AG08396 (cell line): ENCODE measurements at places on chromosomes 6 and 20.

DNA sequence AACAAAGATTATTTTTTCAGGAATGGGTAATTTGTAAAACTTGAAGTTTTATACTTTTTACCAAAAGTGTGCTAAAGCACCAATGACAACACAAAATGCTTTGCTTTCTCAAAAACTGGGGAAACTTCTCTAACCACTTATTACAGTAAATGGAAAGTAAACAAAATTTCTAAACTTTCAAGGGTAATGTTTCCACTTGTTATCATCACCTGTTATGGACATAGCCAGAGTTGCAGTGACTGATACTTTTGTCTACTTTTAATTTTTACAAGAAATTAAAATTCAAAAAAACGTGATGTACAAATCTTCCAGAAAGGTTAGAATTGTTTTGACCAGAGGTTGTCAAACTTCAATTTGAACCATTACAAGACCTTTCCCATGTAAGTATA lies 99.9 kb downstream of the JAG1 start:
- no peak for DNase-seq

GRCh38 chr6:77650098-77650663 lies 2.7 kb upstream of the MEI4 start:
- DNase-seq, result no peak

- DNase-seq, result no peak
Measured at GRCh38 chr6:90468080-90468479, 118.8 kb downstream of the MAP3K7 start.

- DNase-seq, result no peak
Measured at GRCh38 chr6:117495869-117496268, 13.4 kb downstream of the DCBLD1 start.

GRCh38 chr6:39362487-39362865 lies 40.0 kb upstream of the KCNK16 start:
- peak; percentile 45 for DNase-seq

DNA sequence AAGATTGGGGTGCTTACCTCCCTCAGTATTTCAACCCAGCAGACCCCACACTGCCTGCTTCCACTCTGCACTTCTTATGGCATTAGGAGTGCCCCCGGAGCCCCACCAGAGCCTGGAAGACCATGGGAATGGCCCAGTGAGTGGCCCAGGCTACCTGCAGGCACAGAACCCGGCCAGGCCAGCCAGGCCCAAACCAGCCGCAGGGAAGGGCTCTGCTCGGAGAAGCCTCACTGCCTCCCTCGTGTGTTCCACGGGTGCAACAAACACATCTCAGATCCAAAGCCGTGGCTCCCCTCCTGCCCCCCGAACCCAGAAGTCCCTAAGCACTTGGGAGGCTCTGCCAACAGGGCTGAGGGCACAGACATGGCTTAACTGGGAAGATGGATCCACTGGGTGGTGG lies 283.9 kb downstream of the CDH4 start:
- DNase-seq, result no peak

DNA sequence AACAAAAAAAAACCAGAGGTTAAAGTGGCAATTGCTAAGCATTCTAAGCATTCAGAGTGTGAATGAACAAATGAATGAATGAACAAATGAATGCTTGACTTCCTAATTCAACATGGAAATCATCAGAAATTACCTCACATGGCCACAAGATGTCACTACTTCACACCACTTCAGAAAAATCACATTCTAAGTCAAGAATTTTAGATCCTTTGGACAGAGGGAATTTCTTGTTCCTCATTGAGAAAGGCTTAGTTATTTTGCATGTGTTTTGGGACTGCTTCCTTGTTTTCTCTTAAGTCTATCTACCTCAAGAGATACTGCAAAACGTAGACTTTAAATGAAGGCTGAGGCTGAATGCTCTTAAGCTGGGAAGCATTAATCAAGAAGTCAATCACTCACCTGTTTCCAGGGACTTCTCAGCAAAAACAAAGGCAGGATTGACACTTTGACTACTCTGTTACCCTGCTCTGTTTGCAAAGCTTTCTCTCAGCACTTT lies 120.2 kb downstream of the MBOAT1 start:
- peak; percentile 34 for DNase-seq

GRCh38 chr20:24761220-24762065 lies 187.6 kb upstream of the CST7 start:
- no peak for DNase-seq

DNA sequence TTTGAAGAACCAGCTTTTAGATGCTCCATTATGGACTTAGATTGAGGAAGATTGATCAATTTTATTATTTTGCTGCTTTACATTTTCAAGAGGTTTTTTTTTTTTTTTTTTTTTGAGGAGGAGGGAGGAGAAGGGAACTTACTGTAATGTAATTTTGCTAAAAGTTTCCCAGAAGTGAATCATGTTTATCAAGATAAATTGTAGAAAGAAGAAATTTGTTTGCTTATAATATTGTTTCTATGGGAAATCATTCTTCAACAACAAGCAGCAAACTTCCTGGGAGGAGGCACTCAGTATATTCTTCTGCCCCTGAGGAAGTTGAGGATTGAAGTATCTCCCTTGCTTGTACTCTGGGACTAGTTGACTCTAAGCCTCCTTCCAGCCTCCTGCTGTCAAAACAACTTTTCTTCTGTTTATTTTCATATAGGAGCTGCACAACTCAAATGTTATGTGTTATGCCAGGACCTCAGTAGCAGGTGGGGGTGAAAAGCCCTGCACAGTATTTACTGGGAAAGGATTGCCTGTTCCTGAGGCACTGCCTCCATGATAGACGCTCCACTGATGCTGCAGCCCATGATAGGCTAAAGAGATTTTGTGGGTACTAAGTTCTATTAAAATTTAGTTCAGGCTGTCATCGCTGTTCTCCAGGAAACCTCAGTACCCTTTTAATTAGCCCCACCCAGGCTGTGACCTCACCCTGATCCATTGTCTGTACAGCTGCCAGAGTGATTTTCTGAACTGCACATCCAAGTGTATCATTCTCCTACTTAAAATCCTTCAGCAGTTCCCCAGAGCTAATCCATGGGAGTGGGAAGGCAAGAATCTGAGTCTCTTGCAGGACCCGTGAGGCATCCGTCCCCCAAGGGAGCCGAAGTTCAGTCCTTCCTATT lies 51.9 kb downstream of the CARMIL1 start:
- DNase-seq, result no peak

- DNase-seq, result no peak
Measured at GRCh38 chr6:95248499-95248898, 328.8 kb upstream of the MANEA start.

GRCh38 chr6:26065952-26066380 lies 21.3 kb upstream of the HFE start:
- peak; percentile 77 for DNase-seq

GRCh38 chr20:59829054-59829785 lies 104.2 kb downstream of the SYCP2 start:
- DNase-seq, result no peak

GRCh38 chr6:71211799-71212198 lies 76.8 kb upstream of the OGFRL1 start:
- no peak for DNase-seq

DNA sequence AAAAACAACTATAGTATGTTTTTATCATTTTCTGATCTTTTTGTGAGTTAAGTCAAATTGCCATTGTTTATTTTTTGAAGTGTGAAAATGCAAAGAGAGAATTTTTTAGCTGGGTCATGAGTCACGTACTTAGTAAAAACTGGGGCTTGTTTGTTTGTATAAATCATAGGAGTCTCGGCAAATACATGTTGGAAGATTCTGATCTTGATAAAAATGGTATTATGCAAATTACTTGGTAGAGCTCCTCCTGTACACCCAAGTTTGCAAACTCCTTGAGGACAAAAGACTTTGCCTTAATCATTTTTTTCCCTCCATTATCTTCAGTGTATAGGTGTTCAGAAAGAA lies 25.8 kb downstream of the TBPL1 start:
- no peak for DNase-seq

GRCh38 chr6:116476002-116476678 lies 15.0 kb downstream of the CALHM6 start:
- DNase-seq, result no peak

GRCh38 chr6:12356983-12357972 lies 67.1 kb downstream of the EDN1 start:
- no peak for DNase-seq

GRCh38 chr6:153485072-153485471 lies 354.0 kb upstream of the RGS17 start:
- DNase-seq, result no peak

DNA sequence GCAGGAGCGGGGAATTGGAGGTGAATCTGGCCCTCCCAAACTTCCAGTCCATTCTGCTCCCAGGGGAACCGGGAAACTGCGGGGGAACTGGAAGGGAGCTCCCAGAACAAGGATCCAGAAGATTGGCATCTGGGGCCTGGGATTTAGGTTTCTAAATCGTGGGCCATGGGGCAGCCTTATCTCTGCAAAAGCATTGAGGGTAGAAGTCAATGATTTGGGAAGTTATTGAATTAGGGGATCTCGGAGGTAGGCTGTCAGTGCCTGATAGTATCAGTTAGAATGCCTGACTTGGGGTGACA lies 45.1 kb downstream of the HNF4A start:
- no peak for DNase-seq

GRCh38 chr6:105991561-105992314 lies 94.4 kb upstream of the PRDM1 start:
- DNase-seq, result no peak

DNA sequence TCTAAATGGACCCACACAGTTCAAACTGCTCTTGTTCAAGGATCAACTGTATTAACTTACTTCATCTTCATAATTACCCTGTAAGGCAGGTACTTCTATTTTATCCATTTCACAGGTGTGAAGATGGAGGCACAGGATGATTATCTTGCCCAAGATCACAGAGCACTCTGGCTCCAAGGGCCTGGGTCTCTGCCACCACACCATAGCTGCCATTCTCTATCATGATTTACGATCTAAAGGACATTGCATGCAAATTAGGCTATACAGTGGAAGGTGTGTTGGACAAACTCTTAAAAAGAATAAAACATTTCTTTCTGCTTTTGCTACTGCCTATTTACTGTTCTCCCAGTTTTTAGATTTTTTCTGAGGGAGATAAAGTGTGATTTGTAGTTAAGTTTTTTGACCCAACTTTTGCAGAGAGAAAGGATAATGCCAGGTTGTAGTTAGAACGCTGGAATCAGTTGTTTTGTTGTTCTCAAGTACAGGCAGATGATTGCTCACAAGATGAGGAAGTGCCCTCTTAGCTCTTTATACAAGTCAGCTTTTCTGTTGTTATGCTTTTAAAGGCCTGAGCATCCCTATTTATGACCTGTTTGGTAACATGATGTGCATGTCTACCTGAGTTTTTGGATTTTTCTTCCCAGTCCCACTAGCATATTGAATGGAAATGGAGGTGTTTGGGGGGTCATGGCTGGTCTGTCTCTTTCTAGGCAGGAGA lies 247.9 kb downstream of the ZFAND3 start:
- no peak for DNase-seq

- no peak for DNase-seq
Measured at GRCh38 chr20:57002066-57002570, 264.3 kb downstream of the BMP7 start.

DNA sequence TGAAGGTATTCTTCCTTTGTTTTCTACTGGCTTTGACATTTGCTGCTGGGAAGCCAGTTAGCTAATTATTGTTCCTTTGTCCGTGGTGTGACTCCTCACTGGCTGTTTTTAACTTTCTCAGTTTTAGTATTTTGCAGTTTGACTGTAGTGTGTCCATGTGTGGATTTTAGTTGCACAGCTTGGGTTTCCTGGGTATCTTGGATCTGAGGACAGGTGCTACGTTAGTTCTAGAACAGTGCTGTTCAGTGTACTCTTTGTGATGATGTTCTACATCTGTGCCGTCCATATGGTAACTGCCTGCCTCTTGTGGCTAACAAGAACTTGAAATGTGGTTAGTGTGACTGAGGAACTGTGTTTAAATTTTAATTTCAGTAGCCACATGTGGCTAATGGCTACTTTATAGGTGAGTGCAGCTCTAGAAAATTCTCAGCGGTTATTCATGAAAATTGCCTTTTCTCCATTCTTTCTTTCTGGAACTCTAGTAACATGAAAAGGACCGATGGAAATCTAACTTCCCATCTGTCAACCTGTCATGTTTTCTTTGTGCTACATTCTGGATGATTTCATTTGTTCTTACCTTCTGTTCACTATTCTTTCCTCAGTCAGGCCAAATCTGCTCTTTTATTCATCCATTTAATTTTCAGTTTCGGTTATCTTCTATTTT lies 7.4 kb downstream of the SNX9 start:
- no peak for DNase-seq

- no peak for DNase-seq
Measured at GRCh38 chr6:136962661-136963060, 40.6 kb downstream of the SLC35D3 start.

- DNase-seq, result peak; percentile 71
Measured at GRCh38 chr6:39088331-39088730, 26.7 kb downstream of the SAYSD1 start.
